ENCODE measurements at places on chromosomes 2 and 18. TPM values are rescaled to one million over a fixed set of nuclear protein-coding genes. Genes with fewer than 3 reads are reported as not detected.

Gene DNER
- polyA plus RNA-seq, result not detected

Gene ABCG5
- polyA plus RNA-seq, result 233 TPM

Gene TLX2
- not detected for polyA plus RNA-seq

Gene STK11IP
- polyA plus RNA-seq, result 38.9 TPM

Gene RTP5
- not detected for polyA plus RNA-seq

Gene SKOR2
- polyA plus RNA-seq, result not detected

Gene VWC2L
- polyA plus RNA-seq, result not detected

Gene PUM2
- 32.1 TPM for polyA plus RNA-seq

Gene ANKRD29
- polyA plus RNA-seq, result 5.1 TPM

Gene GRHL1
- polyA plus RNA-seq, result 0.73 TPM

Gene DSC2
- polyA plus RNA-seq, result 75.1 TPM

Gene C2orf80
- polyA plus RNA-seq, result not detected

Gene AFF3
- 0.27 TPM for polyA plus RNA-seq

Gene NT5C1B
- 0.78 TPM for polyA plus RNA-seq

- no peaks in the 10 kb centered on the region for H3K36me3 ChIP-seq
- H3K4me1 ChIP-seq, result no peaks in the 10 kb centered on the region
- no peak for DNase-seq
- H3K4me3 ChIP-seq, result no peak overlapping the region
These were observed 484.5 kb upstream of the ZNF804A start for GRCh38 chr2:184113696-184114403.

DNA sequence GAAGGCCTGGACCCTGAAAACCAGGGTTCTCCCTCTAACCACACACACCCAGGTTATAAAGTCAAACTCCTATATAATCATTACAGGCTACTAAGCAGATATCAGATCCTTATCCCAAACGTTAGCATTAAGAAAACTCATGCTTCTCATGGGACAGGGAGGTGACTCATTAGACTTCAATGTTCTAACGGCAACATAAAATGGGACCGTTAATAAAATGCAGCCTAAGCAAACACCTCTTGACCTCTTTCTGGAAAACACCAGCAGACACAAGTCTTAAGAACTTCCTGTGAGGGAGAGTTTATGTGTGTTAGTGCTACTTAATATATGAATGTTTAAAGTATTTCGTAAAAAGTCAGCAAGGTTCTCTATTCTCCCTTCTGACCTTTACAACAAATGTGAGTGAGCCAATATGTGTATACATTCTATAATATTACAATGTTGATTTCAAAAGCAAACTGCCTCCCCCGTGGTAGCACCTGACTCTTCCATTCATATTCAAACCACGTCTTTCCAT lies 31.7 kb downstream of the LPIN2 start:
- H3K27me3 ChIP-seq, result no peaks in the 10 kb centered on the region
- H3K4me1 ChIP-seq, result peaks cover 67% of the 10 kb centered on the region
- peak; percentile 52 for DNase-seq
- peak overlapping the region; percentile 50 for H3K4me3 ChIP-seq

GRCh38 chr18:6362559-6363129 lies 52.1 kb downstream of the L3MBTL4 start:
- H3K27me3 ChIP-seq, result no peaks in the 10 kb centered on the region
- H3K4me1 ChIP-seq, result no peaks in the 10 kb centered on the region
- no peaks in the 10 kb centered on the region for H3K36me3 ChIP-seq
- DNase-seq, result no peak
- H3K4me3 ChIP-seq, result no peak overlapping the region

- peak within 1 kb of the TSS; percentile 57 for H3K4me3 ChIP-seq
- no peak within 1 kb of the TSS for H3K27ac ChIP-seq
- H3K27me3 ChIP-seq, result peaks cover 45% of the 10 kb centered on the region
These were observed at the start of gene CCBE1 for GRCh38 chr18:59697236-59697932. TSS of gene CCBE1 (minus strand) at chr18:59697423.

- no peak overlapping the region for H3K4me3 ChIP-seq
- no peaks in the 10 kb centered on the region for H3K36me3 ChIP-seq
- no peaks in the 10 kb centered on the region for H3K4me1 ChIP-seq
- DNase-seq, result no peak
- no peak overlapping the region for H3K27ac ChIP-seq
These were observed 37.2 kb downstream of the KYNU start for GRCh38 chr2:142914507-142915313.

GRCh38 chr2:120607506-120607905 lies 128.2 kb upstream of the GLI2 start:
- no peaks in the 10 kb centered on the region for H3K4me1 ChIP-seq
- DNase-seq, result no peak
- H3K4me3 ChIP-seq, result no peak overlapping the region
- no peaks in the 10 kb centered on the region for H3K36me3 ChIP-seq
- H3K27ac ChIP-seq, result no peak overlapping the region

DNA sequence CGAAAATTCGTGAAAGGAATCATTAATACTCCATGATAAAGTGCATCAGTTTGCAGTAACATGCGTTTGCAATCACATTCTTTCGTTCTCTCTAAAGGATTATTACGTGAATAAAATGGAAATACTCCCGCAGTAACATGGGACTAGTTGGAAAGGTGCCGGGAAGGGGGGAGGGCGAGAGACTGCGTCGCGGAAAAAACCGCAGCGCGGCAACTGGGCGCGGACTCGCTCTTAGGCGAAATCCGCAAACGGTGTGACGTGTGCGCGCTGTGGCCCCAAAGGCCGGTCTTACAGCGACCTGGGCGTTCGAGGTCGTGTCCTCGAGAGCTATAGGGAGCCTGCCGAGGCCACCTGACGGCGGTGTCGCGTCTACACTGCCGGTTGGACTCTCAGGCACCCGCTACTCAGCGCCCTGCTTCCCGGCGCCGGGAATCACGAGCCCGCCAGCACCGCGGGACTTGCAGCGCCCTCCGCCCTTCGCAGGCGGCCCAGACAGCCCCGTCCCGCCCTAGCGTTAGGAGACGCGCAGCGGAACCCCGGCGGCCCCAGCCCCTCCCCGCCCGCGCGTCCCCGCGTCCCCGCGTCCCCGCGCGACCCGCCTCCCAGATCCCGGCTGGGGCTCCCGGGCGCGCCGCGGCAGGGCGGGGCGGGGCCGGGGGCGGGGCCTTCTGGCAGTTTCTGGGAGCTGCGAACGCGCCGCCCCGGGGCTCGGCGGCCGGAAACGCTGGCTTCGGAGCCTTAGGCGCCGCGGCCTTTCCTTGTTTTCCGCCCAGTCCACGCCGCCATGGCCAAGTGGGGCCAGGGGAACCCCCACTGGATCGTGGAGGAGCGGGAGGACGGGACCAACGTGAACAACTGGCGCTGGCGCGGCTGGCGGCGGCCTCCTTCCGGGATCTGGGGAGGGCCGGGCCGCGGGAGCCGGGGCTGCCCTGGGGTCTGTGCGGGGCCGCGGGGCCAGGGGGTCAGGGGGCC lies 15.1 kb downstream of the C2orf74 start:
- peaks cover 4% of the 10 kb centered on the region for H3K36me3 ChIP-seq
- peak overlapping the region; percentile 89 for H3K27ac ChIP-seq
- H3K4me1 ChIP-seq, result peaks cover 16% of the 10 kb centered on the region
- DNase-seq, result peak; percentile 98

DNA sequence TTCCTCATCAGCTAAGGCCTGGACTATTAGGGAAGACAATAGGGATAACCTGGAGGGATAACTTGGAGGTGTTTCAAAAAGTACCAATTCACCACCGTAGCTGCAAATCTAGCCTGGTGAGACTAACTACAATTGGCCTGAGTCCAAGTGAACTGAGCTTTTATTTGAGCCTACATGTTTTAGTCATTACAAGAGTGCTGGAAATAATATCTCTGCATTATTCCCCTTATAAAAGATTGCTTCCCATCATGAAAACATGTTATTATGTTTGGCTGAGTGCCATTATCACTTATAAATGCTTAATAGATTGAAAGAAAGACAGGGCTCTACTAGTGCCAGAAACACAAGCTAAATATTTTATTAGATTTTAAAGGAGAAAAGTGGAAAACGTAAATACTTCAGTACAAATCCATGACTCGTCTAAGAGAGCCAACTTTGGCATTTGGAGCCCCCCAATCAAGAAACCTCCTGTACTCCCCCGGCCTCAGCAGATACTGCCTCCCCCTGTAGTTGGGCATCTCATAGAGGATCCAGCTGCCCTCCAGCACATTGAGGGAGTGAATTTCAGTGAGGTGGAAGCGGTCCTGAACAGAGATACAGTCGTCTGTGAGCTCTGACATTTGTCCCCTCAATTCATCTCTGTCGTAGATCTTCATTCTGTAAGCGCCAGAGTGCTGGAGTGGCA lies 3.6 kb downstream of the CRYGB start:
- H3K27me3 ChIP-seq, result no peaks in the 10 kb centered on the region
- H3K27ac ChIP-seq, result no peak overlapping the region
- H3K36me3 ChIP-seq, result no peaks in the 10 kb centered on the region

GRCh38 chr2:99640635-99641151 lies 150.9 kb upstream of the REV1 start:
- no peak overlapping the region for H3K4me3 ChIP-seq
- H3K27me3 ChIP-seq, result no peaks in the 10 kb centered on the region
- no peaks in the 10 kb centered on the region for H3K4me1 ChIP-seq
- no peak overlapping the region for H3K27ac ChIP-seq

DNA sequence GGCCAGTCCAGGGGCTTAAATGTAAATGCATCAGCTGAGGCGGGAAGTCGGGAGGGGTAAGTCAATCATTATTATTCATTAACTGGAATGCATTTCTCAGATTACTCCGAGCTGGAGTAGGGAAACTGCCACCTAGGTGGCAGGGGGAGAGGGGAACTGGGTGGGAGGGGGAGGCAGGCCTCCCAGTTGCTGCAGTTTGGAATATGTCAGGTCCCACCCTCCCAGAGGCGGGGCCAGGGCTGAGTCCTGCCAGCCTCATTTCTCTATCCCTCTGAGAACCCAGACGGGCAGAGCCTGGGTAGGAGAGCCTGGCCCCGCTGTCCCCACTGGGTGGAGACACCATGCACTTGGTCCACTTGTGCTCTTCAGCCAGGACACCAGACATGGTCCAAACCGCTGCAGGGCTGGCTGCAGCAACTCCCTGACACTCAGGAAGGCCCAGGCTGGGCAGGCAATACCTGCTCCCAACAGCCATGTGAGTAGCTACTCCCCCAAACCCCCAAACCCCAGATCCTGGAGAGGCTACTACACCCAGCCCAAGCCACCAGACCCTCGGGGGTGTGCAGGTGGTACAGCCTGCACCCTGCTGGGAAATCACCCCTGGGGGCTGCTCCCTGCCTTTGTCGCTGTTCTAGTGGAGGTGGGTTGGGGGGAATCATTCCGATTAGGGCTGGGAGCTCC lies at the start of gene GPBAR1:
TSS of gene GPBAR1 (plus strand) at position 274 of the 681 bp plus-strand sequence. CDS start 1,710 bp downstream, outside the sequence.
- H3K4me1 ChIP-seq, result peaks cover 54% of the 10 kb centered on the region
- no peaks in the 10 kb centered on the region for H3K27me3 ChIP-seq
- H3K4me3 ChIP-seq, result no peak within 1 kb of the TSS
- DNase-seq, result peak; percentile 32
- peaks cover 58% of the 10 kb centered on the region for H3K36me3 ChIP-seq
- peak within 1 kb of the TSS; percentile 80 for H3K27ac ChIP-seq

DNA sequence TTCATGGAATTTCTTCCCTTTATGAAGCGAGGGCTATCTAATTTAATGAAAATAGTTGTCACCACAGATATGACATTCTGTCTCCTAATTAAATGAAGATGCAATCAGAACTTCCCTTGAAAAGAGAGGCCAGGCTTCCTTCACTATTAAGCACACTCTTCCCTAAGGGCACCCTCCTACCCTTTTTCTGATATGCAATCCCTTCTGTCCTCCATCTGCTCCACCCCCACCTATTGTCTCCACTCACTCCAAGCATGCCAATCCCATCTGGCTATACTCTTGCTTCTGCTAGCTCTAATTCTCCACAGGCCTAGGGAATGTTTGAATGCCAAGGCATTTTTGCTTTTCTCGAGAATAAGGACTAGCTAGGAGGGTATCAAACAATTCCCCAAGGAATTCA lies 818.4 kb upstream of the FSHR start:
- no peaks in the 10 kb centered on the region for H3K27me3 ChIP-seq
- no peaks in the 10 kb centered on the region for H3K36me3 ChIP-seq
- no peak overlapping the region for H3K4me3 ChIP-seq
- no peak overlapping the region for H3K27ac ChIP-seq
- H3K4me1 ChIP-seq, result no peaks in the 10 kb centered on the region
- DNase-seq, result no peak

DNA sequence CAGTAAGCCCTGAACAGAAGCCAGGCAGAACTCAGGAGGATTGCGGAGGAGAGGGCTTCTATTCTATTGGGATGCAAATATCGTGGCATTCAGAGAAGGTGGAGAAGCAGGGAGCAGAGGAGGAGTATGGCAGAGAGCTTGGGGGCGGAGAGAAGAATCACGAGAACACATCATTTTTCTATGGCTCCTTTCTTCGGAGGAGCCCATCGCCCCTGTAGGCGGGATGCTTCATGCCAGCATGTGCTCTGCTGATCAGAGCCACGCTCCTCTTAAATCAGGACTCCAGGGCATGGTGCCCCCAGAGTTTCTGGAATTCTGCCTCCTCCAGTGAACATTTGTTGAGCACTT lies 71.1 kb downstream of the CIB4 start:
- DNase-seq, result no peak
- no peaks in the 10 kb centered on the region for H3K4me1 ChIP-seq
- H3K27ac ChIP-seq, result no peak overlapping the region
- H3K36me3 ChIP-seq, result no peaks in the 10 kb centered on the region

GRCh38 chr2:88530081-88530480 lies 77.6 kb upstream of the FOXI3 start:
- DNase-seq, result no peak
- no peaks in the 10 kb centered on the region for H3K36me3 ChIP-seq
- no peaks in the 10 kb centered on the region for H3K27me3 ChIP-seq
- H3K4me1 ChIP-seq, result no peaks in the 10 kb centered on the region
- H3K27ac ChIP-seq, result no peak overlapping the region
- no peak overlapping the region for H3K4me3 ChIP-seq

- no peak overlapping the region for H3K4me3 ChIP-seq
- H3K4me1 ChIP-seq, result no peaks in the 10 kb centered on the region
- no peaks in the 10 kb centered on the region for H3K36me3 ChIP-seq
- no peak overlapping the region for H3K27ac ChIP-seq
These were observed 71.1 kb downstream of the MGAT5 start for GRCh38 chr2:134324947-134325346.

- no peak overlapping the region for H3K27ac ChIP-seq
- H3K4me1 ChIP-seq, result no peaks in the 10 kb centered on the region
- H3K36me3 ChIP-seq, result no peaks in the 10 kb centered on the region
- no peak for DNase-seq
These were observed 448.7 kb upstream of the TCF4 start for GRCh38 chr18:56036741-56037140.

DNA sequence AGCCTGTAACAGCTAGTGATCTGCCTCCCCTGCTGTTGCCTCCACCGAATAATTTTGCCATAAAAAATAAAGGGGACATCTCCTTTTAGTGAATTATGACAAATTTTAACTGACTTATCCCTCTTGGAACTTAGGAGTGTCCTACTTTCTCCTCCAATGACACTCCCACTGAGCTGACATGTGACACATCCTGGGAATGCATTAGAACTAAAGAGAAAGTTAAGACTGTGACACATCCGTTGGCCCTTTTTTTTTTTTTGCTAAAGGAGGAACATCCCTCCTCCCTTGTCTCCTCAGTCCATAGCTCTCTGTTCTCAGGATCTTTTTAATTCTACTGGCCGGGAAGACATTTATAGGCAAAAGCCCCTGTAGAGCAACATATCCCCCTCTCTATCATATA lies 268.2 kb downstream of the NRXN1 start:
- no peaks in the 10 kb centered on the region for H3K4me1 ChIP-seq
- no peak for DNase-seq
- H3K27ac ChIP-seq, result no peak overlapping the region
- no peaks in the 10 kb centered on the region for H3K27me3 ChIP-seq
- no peak overlapping the region for H3K4me3 ChIP-seq
- no peaks in the 10 kb centered on the region for H3K36me3 ChIP-seq

All from small intestine (tissue), 16 donors.